ENCODE measurements at places on chromosomes 1 and 21. TPM values are rescaled to one million over a fixed set of nuclear protein-coding genes. Genes with fewer than 3 reads are reported as not detected.

DNA sequence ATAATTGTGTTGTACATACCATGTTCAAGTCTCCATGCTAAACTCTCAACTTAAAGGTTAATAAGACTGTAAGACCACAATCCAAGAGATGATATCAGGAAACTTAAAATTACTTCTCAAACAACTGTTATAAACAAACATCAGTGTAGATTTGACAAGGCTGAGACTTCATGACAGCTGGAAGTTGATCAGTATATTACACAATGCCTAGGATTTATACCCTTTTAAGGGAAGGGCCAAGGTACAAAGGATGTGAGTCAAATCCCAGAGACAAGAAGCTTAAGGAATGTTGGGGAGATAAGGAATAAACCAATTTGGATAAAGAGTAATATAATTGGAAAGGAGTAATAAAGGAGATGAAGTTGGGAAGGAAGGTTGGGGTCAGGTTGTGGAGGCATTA is 98.8 kb downstream of the LBR start:
- peak; percentile 48 for DNase-seq

DNA sequence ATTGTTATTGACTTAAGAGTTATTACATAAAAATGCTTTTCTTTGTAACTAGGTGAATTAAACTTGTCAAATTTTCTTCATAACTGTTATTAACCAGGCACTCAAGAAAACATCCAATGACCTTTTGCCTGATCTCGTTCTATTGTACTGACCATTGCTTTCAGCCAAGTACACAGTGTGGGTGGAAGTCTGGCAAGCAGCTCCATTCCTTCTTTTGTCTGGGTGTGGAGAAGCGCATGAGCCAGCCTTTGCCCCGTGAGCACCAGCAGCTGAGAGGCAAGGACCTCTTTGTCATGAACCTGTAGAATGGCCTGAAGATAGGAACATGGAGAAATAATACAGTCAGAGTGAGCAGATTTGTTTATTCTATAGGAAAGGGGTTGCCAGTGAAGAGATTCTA is 57.5 kb downstream of the IARS2 start:
- peak; percentile 25 for DNase-seq

- DNase-seq: no peak
These were observed 136.2 kb upstream of the F3 start for GRCh38 chr1:94677714-94678113.

DNA sequence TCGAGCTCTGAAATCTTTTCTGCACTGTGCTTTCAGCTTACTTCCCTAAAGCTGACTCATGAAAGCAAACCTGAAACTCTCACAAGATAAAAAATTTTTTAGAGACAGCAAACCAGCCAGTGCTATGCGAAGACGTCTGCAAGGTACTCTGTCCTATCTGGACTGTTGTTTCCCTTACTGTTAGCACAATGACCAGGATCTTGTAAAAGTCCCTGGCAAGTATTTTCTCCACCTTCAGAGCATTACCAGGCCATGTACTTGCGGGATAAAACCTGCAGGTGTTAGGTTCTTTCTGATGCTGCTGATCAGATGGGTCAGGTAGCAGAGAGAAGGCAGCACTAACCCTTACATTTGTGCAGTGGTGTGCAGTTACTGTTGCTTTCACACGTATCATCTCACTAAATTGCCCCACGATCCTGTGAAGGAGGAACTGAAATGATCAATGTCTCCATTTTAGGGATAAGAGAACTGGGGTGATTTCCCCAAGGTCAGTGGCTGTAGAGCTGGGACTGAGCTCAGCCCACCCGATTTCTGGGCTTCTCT is 56.6 kb downstream of the PLXNA2 start:
- no peak for DNase-seq

S100A7A gene
- total RNA-seq: not detected

DNA sequence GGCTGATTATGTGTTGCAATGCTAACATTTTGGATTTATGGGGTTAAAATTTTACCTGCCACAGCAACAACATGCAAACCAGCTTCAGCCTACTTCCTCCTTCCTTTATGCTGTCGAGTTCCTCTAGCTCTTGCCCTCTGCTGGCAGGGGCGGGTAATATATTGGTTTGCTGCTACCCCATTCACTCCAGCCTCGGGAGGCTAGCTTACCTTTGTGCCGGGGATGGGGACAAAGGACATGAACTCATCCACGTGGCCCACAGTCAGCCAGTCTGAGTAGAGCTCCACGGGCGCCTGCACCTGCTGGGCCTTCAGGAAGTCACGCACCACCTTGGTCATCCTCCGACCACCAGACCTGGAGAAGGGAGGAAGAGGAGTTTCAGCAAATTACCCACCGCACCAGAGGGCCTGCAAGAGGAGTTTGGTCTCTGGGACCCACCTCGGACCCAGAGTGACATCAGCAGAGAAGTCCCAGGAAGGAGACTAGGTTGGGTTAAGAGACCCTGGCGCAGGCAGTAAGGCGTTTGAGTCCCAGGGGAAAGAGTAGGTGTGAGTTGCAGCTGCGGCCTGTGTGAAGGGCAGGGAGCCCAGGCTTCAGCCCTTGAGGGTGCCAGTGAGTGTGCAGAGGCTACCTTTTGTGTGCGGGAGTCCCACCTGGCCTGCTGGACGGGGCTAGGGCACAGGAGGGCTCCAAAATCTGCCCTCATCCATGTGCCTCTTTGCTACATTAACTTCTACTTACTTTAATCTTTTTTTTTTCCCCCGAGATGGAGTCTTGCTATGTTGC is 21.8 kb upstream of the SDHB start:
- peak; percentile 69 for DNase-seq

DNA sequence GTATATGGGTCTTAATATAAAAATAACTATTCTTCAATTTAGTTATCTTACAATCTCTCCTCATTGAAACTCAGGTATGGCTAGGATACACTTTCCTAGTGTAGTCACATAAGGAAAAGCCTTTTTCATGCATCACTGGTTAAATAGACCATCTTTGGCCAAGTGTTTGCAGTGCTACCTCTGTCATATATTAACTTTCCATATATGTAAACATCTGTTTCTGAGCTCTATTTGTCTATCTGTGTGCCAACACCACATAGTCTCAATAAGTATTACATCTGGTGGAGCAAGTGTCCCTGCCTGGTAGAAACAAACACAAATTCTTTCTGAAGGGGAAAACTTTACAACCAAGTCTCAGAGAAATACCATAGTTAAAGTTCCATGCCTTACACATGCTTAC is 134.6 kb downstream of the TSEN15 start:
- DNase-seq: no peak

MFSD2A gene
- 52.9 TPM for total RNA-seq

- DNase-seq: peak; percentile 90
These were observed 12.2 kb upstream of the CLSTN1 start for GRCh38 chr1:9835758-9836631.

WDR64 gene
- total RNA-seq: not detected

METTL13 gene
- 30.7 TPM for total RNA-seq

DNA sequence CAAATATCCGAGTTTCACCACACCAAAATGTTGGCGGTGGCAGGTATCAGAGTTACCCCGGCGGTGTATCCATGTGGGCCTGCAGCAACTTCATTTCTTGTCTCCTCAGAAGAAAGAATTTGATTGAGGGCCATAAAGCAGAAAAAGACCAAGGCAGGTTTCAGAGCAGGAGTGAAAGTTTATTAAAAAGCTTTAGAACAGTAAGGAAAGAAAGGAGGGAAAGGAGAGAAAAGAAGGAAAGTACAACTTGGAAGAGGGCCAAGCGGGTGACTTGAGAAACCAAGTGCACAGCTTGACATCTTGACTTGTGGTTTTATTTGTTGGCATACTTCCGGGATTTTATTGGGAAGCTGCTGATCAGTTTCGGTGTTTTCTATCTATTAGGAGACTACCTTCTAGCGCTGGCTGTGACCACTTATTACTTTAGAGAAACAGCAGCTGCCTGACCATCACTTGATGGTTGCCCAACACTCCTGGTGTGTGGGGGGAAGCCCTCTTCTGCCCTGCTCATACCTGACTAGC is 75.5 kb upstream of the RAB3GAP2 start:
- peak; percentile 84 for DNase-seq

NBPF26 gene
- 17.9 TPM for total RNA-seq

- DNase-seq: no peak
These were observed at the start of gene SYT14 for GRCh38 chr1:209937996-209938959. Gene SYT14 (plus strand): TSS chr1:209938217. CDS start chr1:209938265, 48 bp downstream.

DNA sequence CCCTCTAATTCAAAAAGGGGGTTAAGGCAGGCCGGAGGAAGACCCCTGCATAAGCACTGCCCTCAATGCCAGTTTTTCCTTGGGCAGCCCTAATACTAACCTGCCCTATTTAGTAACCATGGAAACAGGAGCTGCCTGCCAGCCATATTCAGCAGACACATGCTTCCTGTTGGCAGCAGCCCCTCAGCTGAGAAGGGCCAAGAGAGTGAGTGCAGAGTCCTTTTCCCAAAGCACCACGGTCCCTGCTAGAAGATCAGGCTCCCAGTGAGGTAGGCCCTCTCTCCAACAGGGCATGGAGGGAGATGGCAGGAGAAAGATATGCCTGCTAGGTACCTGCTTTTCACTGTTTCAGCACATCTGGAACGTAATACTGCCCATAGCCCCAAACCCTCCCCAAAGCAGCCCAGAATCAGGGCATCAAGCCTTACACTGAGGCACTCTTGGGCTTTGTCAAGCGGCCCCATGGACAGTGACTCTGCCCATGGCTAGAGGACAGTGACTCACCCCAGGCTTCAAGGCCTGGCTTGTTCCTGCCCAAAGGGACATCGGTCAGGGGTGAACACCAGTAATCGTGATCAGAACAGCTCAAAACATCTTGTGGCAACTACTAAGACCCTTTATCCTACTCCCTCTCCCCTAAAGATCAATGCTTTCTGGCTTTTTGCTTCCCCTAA is 64.5 kb downstream of the BCAR3 start:
- peak; percentile 58 for DNase-seq

DNA sequence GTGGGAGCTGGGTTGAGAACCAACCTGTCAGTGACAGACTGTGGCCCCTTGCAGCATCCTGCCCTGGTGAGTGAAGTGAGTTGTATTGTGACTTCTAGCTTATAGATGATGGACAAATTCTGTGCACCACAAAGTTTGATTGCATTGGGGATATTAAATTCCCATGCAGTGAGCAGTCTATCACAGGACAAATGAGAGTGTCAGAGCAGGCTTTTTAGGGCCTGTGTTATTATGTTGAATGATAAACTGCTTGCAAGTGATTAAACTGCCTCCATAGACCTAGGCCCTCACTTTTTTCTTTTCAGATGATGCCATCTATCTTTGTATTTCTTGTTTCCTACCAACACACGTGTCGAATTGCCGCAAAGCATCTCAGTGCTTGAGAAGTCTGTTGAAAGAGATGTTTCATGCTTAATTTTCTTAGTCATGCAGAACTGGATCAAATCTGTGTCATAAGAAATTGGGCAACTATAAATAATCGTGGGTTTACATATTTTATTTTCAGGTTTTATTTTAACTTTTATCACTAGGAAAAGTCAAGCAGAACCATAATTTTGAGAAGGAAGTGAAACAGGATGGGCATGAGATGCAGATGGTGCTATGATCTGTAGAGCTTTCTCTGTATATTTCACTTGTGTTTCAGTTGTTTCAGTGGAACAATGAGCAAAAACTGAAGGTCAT is 199.2 kb downstream of the S1PR1 start:
- peak; percentile 7 for DNase-seq

DNA sequence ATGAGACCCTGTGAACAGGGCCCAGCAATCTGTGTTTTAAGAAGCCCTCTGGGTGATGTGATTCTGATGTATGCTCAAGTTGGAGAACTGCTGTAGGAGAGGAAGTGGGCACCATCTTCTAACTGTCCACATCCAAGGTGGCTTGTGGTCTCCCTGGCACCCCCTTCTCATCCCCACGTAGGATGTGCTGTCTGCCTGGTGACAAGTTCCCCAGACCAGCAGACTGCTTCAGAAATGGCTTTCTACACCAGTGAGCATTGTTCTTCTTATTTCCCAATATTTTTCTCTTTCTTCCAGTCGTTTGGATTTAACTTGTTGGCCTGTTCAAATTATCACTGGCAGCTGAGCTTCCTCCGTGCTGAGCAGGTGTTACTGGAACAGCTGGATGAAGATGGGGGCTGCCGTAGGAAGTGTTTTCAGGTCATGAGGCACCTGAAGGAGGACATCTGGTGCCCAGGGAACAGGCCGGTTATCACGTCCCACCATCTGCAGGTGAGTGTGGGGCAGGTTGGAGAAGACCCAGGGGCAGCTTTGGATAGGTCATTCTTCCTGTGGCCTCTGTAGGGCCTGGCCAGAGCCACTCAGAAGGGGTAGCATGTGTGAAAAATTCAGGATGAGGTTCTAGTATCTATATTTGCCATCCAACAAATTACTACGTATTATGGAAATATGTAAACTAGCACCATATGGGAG is 16.8 kb downstream of the MAB21L3 start:
- DNase-seq: no peak

GRCh38 chr1:65703853-65704252 is 88.8 kb upstream of the PDE4B start:
- DNase-seq: no peak

ALX3 gene
- total RNA-seq: not detected

RAB7B gene
- 3.6 TPM for total RNA-seq

MARK1 gene
- 12.9 TPM for total RNA-seq

HOOK1 gene
- 23.3 TPM for total RNA-seq

- DNase-seq: no peak
These were observed 25.2 kb upstream of the DYRK1A start for GRCh38 chr21:37341254-37341960.

DNA sequence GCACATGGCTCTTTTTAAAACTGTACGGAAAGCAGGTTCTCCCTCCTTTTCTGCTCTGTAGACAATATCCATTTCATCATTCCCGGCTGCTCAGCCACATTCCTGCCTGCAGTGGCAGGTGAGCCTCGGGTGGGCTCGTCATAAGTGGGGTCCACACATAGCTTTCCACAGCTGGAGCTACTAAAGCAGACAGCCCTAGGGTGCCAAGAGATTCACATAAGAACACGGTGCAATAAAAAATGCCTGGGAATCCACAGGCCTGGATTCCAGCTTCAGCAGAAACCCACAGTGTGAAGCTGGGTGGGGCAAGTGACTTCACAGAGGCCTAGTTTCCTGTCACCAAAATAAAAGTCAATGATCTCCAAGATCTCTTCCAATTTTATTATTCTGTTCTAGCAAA is 96.4 kb downstream of the MIS18A start:
- no peak for DNase-seq

HLX gene
- 2.1 TPM for total RNA-seq

- DNase-seq: no peak
These were observed 48.7 kb downstream of the NTMT2 start for GRCh38 chr1:170194451-170194850.
